GM13977 (cell line): ENCODE measurements at places on chromosomes 5 and 9.

GRCh38 chr9:85283421-85283820 is 458.3 kb downstream of the AGTPBP1 start:
- no peak for DNase-seq

DNA sequence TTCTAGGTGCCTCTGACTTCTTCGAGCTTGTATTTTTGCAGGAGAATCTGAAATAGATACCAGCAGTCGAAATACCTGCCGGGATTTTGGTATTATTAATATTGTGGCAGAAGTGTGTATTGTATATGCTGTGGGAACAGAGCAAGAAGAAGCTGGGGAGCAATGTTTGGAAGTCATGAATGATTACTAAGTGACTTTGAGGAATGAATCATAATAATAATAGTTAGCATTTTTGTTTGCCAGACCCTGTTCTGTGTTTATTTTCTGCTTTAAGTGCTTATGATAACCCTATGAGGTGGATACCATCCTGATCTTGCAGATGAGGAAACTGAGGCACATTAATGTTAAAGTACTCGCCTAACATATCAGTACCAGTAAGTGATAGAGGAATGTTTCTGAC is 32.4 kb downstream of the RAB24 start:
- no peak for DNase-seq

GRCh38 chr9:120442308-120442995 is 137.5 kb downstream of the CDK5RAP2 start:
- DNase-seq: no peak

DNA sequence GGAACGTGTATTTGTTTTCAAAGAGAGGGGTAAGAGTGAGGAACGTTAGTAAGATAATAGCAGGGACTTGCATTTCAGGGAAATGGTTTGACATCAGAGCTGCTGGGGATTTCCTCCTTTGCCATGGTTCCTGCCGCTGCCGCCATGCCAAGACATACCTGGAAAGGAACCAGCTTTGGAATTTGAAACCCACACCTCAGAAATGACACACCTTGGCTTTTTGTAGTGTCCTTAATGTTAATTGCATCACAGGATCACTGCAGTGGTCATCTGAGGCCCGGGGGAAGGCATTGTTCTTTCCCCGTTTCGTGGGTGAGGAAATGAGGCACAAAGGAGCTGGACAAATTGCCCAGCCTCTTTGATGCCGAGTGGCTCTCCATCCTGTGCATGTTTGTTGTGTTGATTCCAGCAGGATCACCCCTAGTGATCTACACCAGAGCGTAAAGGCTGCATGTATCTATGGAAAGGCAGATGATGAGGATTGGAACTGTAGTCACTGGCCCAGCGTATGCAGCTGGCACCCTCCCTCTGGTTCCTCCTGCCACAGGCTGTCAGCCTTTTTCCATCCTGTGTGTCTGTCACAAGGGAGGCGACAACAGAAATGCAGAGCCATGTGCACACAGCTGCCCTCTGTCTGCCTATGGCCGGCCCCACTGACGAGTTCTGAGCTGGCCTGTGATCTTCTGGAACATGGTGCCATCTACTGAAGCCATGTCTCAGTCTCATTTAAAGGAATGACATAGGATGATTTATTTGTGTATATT is 37.8 kb downstream of the SLC46A2 start:
- DNase-seq: no peak

GRCh38 chr5:28809811-28810750 is 1771.7 kb upstream of the CDH9 start:
- peak; percentile 6 for DNase-seq

GRCh38 chr5:53777864-53778618 is 217.6 kb downstream of the NDUFS4 start:
- DNase-seq: no peak

DNA sequence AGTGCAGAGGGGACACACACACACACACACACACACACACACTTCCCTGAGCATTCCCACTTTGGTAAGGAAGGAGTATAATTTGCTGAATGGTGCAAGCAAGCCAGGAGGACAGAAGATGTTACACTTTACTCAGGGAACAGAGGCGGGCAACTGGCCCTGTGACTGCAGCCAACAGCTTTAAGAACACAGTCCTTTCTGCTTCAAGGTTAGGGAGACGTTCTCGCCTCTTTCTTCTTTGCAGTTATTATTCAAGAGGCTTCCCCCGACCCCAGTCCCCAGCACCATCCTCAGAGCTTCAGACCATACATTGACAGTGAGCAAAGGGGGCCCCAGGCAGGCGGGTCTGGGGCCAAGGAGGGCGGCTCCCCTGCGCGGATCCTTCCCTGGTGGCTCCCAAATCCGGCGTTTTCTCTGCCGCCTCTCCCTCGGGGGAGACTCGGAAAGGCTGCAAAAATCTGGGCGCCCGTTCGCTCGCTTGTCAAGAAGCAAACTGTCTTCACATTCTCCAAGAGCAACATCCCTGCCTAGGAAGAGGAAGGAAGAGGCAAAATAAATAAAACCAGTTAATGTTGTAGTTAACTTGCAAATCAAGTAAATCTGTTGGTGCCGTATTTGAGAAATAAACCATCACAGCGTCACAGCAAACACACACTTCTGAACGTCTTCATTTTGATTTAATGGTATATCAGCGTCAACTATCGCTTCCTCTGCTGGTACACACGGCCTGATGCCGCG is 3.8 kb upstream of the LHX2 start:
- DNase-seq: no peak

DNA sequence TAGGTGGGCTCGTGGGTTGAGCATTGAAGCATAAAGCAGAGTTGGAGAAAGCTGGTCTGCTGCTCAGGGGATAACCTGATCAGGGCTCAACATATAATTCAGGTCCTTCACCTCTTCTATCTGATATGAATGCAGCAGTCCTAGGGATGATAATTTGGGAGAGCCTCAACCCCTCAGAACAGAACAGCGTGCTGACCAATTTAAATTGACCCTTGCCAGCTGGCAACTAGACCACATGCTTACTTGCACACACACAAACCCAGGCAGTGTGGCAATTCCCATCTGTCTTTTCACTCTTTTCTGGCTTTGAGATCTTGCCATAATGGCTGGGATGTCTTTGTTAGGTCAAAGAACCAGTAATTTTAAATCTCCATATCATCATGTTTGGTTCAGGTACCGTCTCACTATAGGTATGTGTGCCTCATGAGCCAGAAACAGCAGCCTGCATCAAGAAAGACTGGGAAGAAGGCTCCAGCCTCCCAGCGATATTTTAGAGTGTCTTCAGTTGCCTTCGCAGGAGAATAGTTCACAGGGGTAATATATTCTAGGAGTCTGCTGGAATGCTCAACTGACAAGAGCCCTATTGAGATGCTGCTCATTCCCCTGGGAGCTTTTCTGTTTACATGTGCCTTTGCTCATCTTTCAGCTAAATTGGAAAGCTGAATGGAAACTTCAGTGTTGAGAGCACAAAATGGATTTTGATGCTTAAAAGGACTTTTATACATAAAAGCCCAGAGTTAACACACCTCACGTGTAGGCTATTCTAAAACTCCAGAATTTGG is 497.6 kb downstream of the RASEF start:
- no peak for DNase-seq

- DNase-seq: no peak
Measured at GRCh38 chr9:95772320-95773052, 103.0 kb upstream of the ERCC6L2 start.

GRCh38 chr9:137956688-137957385 is 79.3 kb downstream of the CACNA1B start:
- DNase-seq: peak; percentile 20

GRCh38 chr5:150778088-150778516 is 455 bp upstream of the SMIM3 start:
- no peak for DNase-seq

DNA sequence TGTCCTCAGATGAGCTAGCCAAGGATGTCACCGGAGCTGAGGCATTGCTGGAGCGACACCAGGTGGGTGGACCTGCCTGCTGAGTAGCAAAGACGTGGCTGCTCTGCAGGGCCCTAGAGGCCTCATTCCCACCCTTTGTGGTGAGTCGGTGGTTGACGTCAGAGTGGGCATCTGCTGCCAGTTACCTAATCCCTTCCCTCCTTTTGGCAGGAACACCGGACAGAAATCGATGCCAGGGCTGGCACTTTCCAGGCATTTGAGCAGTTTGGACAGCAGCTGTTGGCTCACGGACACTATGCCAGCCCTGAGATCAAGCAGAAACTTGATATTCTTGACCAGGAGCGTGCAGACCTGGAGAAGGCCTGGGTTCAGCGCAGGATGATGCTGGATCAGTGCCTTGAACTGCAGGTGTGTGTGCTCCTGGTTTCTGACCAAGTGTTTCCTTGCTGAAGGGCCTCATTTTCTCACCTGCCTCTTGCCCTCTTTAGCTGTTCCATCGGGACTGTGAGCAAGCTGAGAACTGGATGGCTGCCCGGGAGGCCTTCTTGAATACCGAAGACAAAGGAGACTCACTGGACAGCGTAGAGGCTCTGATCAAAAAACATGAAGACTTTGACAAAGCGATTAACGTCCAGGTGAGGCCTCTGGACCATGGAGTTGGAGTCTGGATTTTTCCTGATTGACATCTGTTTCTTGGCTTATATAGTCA is 48.9 kb downstream of the DYNC2I2 start:
- no peak for DNase-seq

GRCh38 chr9:103362986-103363385 is 367.9 kb downstream of the CYLC2 start:
- no peak for DNase-seq

- no peak for DNase-seq
Measured at GRCh38 chr5:91188755-91189154, 194.4 kb downstream of the ARRDC3 start.

DNA sequence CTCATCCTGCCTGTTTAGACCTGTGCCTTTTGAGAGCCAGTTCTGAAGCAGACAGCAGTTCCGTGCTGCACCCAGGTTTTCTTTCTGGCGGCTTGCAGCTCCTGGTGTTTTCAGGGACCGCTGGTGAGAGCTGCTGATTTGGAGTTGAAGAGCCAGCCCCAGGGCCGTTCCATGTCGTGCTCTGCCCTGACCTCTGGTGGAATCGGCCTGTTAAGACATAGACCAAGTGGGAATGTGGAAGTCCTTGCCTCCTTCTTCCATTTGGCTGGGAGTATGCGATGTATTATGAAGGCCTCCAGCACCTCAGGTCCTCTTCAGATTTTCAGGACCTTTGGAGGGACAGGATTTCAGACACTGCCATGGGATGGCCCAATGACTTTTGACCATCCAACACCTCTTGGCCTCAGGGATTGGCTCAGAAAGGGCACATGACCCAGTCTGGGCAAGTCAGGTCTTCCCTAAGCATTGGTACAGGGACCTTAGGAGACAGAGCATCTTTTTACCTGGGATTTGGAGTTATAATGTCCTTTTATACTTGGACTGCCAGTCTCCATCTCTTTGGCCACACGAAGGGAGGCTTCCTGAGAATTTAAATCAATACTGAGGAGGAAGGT is 136.1 kb upstream of the CLINT1 start:
- peak; percentile 54 for DNase-seq
